ENCODE measurements at places on chromosomes 5 and 9.

- DNase-seq = no peak
Observed at GRCh38 chr9:75950998-75951397, 60.5 kb downstream of the PCSK5 start.

- no peak for DNase-seq
Observed at GRCh38 chr9:132877824-132878694, at the start of gene AK8. TSS of gene AK8 (minus strand) at chr9:132878284. CDS start at chr9:132878255, 29 bp downstream.

DNA sequence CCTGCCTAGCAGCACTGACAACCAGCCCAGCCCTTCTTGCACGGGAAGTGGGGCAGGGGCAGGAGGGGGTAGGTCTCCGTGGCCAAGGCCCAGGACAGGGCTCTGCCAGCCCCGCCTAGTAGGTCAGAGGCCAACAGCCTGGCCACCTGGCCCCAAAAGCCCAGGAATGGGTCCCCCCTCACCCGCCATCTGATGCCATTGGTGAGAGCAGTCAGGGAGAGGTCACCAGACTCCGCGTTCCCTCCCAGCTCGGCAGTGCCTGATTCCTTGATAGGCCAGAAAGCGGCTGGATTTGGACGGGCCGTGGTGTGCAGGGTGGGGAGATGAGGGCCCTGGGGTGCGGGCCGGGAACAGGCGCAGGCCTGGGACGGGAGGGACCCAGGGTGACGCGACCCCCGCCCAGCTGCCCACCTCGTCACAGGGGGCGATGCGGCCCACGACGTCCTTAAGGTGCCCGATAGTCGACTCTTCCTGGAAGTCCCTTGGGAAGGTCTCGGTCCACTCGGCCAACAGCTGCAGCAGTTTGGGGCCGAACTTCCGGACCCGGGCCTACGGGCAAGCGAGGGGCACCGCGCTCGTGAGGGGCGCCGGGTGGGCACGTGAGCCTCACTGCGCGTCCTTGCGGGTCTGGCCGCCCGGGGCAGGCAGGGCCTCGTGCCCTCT, 64.5 kb upstream of the RNF130 start:
- DNase-seq = no peak

- DNase-seq = no peak
Observed at GRCh38 chr9:136281421-136282271, 22.2 kb downstream of the CCDC187 start.

- DNase-seq = no peak
Observed at GRCh38 chr5:174222891-174223290, 177.4 kb downstream of the NSG2 start.

DNA sequence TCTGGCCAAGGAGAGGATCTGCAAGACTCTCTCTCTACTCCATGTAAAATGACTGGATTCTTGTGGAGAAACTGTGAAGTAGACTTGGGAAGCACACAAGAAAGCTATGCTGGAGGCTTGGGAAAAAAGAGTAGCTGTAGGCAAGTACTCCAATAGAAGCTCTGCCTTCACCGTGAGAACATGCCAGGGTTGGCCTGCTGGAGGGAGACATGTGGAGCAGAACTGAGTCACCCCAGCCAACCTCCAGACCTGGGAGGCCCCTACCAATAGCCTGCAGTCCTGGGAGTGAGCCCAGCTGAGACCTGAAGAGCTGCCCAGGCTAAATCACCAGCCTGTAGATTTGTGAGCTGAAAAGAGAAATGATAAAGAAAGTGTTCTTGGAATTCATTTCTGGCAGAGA, 66.6 kb downstream of the DEPDC1B start:
- DNase-seq = no peak

DNA sequence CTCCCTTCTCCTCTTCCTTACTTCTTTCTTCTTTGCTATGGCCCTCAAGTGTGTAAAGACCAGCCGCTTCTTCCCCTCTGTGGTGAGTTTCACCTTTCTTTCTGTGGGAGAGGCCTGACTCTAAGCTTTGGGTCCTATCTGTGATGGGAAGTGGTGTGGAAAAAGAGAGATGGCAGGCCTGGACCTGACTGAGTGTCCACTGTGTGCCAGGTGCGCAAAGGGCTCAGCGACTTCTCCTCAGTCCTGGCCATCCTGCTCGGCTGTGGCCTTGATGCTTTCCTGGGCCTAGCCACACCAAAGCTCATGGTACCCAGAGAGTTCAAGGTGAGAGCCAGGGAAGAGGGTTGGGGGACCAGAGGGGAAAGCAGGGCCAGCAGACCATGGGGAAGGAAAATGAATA, 5.9 kb downstream of the SLC4A9 start:
- no peak for DNase-seq

- DNase-seq = no peak
Observed at GRCh38 chr5:75387806-75388205, 50.8 kb downstream of the HMGCR start.

DNA sequence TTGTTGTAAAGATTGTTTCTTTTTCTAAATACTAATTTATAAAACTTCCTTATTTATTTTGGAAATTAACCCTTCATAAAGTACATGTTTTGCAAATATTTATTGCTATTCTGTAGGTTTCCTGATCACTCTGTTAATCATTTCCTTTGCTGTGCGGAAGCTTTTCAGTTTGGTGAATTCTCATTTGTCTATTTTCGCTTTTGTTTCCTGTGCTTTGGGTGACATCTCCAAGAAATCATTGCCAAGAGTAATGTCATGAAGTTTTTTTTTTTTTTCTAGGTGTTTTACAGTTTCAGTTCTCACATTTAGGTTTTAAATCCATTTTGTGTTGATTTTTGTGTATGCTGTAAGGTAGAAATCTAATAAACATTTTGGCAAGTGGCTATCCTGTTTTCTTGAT, 1899.8 kb upstream of the ACO1 start:
- no peak for DNase-seq

DNA sequence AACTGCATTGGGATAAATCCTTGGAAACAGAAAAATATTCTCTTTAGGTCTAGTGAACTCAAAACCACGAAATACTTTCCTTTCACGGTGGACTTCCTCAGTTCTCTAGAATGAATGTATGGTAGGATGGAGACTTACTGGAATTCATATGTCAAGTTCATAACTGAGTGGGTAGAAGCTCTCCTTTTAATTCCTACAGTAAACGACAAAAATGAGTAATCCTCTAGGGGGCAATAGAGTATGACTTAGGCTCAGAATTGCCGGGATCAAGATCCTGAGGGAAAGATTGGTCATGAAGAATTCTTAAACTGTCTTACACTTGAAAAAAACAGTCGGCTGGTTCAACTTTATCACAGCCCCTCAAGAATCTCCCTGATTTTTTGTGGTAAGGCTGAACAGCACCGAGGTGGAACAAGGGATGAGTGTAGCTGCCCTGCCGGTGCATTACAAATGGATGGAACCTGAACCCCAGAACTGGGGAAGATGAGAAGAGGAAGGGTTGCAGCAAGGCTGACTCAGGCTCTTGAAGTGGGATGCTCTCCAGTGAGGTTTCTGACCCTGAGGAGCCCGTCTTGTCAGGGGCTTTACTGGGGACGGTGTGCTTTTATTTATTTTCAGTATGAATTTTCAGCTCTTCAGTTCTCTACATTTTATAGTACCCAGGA, 14.0 kb upstream of the LOX start:
- DNase-seq = no peak

GRCh38 chr9:134373269-134373668, 47.0 kb downstream of the RXRA start:
- no peak for DNase-seq

GRCh38 chr9:77440057-77440456, 208.1 kb downstream of the GNA14 start:
- no peak for DNase-seq

GRCh38 chr9:105070176-105070575, 142.2 kb upstream of the ABCA1 start:
- DNase-seq = no peak

- no peak for DNase-seq
Observed at GRCh38 chr9:114153761-114154599, 1.4 kb upstream of the COL27A1 start.

DNA sequence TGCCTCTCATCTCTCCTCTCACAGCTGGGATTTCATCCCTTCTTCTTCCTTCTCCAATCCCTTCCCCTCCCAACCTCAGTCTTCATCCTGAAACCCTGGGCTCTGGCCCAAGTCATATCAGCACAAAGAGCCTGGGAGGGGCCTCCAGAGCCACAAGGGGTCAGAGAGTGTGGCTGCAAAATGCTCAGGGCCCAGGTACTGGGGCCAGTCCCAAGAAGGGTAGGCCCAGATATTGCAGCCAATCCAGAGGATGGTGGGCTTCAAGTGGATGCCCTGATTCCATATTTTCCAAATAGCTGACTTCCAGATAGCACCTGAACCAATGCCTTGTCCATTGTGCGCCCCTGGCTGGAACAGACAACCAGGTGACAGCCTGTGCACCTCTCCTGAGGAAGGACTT, 193.9 kb downstream of the MED10 start:
- no peak for DNase-seq

DNA sequence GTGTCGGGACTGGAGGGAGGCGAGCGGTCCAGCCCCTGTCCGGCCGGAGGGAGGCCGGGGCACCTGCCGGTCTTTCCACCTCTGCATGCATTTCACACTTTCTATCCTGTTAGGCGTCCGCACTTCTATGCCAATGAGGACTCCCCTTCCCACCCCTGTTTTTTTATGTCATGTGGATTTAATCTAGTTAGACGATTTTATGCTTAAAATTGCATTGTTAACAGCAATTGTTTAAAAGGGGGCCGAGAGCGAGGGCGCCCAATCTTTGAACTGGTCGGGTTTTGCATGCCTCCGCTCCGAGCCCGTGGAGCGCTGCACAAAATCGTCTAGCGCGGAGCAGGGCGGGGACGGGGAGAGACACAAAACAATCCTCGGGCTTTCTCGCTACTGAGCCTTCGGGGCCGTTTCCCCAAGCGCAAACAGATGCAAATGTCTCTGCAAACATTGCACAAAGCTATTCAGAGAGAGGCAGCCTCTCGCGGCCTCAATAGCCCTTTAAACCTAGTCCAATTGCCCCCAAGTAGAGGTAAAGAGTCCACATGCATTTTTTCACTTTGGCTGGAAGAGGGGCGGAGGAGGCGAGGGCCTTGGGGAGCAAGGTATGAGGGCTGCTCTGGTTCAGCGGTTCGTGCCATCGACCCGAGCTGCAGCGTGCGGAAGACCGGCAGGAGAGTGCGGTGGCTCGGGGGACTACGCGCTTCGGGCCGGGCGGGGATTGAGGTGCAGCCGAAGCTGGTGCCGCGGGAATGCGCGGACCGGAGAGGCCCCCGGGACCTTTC, 37.5 kb upstream of the TIFAB start:
- no peak for DNase-seq

DNA sequence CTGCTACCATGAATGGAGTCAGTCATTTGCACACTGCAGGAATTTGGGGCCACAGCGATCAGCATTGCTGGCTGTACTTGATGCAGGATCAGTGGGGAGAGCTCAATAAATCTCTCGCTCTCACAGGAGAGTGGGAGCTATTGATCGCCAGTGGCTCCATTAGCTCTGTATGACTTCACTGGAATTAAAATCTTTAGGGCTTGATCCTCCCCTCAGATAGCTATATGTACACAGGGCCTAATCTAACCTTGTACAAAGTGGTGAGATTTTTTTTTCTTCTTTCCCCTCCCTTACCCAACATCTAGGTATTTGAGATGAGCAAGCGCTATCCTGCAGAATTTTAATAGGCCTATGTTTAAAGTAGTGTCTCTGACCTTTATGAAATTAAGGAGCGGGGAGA, 84.9 kb downstream of the IZUMO3 start:
- DNase-seq = no peak

DNA sequence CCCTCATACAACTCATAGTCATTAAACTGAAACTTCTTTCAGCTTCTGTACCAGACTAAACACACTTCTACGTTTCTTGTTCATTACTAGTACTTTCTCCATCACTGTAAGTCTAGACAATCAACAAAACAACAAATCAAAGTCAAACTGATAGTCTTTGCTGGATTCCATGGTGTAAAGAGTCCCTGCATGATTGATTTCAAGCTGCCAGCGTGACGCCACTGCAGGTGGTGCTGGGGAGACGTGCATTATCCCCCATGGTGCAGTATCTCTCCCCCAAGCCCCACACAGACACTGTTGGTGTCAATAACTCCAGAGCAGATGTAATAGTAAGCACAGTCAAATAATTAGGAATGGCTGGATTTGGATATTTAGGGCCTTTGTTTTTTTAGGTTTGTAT, 10.7 kb upstream of the SLC2A8 start:
- DNase-seq = no peak

DNA sequence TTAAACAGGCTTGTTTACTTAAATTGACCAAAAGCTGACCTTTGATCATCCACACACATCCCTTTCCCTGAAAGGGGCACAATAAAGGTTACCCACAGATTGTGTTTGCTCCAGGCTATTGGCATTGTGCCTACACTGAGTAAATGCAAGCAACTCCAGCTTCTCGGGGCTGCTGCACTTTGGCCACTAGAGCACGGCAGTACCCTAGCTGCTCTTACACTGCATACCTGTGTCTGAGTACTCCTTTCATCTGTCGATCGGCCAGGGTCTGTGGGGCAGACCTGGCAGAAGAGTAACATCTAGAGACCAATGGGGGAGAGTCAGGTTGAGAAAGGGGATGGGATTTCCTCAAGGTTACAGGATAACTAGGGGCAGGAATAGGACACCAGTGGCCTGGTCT, 281.9 kb upstream of the NMUR2 start:
- DNase-seq = no peak

Measured in NCI-H1436 treated with DMSO at 0.1 percent for 48 hours (cell line).